NCI-H748 treated with DMSO at 0.1 percent for 48 hours (cell line): ENCODE measurements at places on chromosomes 4 and X.
A peak's percentile ranks its signal among the peaks of the same experiment; 100 is the strongest.

DNA sequence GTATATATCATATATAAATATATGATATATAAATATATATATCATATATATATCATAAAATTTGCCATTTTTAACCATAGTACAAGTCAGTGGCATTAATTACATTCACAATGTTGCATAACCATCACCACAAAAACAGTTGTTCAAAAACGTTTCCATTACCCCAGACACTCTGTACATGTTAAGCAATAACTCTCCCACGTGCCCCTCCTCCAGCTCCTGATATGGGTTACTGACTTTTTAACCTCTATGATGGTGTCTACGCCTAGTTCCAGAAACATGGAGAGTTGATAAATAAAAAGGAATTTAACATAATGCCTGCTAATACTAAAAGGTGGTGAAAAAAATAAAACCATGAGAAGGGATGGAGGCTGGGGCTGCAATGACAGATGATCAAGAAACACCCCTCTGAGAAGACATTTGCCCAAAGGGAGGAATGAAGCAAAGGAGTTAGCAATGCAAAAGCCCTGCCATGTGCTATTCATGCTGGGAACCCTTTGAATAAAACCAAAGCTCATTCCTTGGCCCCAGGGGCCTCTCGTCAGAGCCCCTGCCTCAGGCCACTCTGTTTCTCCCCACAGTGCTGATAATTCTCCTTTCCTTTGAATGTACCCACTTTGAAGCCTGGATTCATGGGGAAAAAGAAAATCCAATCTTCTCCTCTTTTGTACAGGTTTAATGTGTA is 144.3 kb downstream of the NWD2 start:
- no peak for DNase-seq

DNA sequence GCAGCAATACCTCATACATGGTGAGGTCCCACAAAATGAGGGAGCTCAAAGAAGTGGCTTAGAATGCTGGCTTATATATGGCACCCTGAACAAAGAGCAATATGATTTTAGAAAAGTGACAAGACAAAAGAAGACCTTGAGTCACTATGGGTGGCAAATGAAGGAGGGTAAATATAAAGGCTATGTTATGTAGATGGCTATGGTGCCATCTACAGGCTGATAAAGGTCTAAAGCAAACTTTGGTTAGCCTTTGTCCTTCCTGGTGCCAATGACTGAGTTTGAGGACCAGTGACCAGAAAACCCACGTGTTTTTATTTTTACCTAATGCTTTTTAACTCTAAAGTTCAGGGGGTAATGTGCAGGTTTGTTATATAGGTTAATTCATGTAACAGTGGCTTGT is 151.8 kb downstream of the CCNG2 start:
- DNase-seq = peak; percentile 2

DNA sequence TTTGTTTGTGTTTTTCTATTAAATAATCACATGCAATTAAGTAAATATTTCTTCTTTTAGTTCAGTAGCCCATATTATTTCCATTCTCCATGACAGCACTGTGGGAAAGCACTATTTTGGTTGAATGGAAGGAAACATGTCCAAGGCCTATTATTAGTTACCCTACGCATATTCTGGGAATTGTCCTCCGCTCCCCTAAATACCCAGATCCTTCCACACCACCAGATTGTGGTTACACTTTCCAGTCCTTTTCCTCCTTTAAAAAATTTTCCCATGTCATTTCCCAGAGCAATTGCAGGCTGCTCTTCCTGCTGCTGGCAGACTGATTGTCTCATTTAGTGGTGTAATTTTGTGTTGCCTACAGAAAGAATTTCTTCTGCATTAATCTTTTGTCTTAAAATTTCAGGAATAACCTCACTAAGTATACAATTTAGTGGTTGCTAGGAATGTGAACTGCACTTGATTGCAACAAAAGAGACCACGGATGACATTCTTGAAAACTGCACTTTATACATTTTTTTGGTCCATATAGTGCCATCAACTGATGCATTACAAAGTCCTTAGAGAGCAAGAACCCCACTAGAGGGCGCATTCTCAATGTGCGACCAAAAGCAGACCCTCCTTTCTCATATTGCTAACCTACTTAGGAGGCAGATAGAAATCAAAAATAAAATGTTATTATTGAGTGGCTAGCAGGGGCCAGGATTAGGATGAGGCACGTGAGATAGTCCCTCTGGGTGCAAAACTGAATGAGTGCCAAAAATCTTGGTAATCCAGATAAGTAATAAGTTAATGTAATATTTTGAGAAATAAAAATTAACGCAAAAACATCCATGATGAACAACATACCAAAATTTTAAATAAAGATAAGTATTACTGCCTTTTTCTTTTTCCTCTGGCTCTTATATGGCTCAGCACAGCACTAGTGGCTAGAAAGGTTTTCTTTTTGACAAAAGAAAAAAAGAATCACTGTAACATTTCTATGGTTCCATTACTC is 98.8 kb upstream of the IQCM start:
- DNase-seq = peak; percentile 51

GRCh38 chr4:52507774-52508173 is 151.3 kb downstream of the USP46 start:
- no peak for DNase-seq

DNA sequence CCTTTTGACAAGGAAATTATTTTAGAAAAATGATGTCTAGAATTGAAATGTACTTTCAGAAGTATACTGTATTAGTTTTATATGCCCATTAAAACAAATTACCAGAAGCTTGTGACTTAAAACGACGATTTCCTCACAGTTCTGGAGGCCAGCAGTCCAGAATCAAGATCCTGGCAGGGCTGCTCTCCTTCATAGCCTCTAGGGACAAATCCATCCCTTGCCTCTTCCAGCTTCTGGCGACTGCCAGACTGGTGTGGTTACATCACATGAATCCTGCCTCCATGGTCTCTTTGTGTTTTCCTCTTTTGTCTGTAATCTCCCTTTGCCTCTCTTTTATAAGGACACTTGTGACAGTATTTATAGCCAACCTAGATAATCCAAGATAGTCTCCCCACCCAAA is 97.1 kb downstream of the IQCM start:
- no peak for DNase-seq

DNA sequence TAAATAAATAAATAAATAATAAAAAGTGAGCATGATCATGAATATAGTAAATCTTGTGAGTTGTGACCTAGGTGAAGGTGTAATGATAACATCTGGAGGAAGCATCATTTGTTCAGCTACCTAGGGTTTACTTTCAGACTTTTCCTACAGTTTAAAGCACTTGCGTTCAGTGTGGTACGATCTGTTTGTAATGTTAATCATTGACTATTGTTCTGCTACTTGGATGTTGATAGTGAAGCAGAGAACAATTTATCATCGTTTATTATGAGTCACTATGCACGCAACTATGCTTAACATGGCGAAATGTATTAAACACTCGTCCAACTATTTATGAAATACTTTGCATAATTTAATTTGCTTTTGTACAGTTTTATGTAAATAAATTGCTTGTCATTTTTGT is 426.2 kb downstream of the PCDH7 start:
- no peak for DNase-seq

GRCh38 chrX:4547213-4547836 is 833.9 kb upstream of the PRKX start:
- DNase-seq = peak; percentile 83

DNA sequence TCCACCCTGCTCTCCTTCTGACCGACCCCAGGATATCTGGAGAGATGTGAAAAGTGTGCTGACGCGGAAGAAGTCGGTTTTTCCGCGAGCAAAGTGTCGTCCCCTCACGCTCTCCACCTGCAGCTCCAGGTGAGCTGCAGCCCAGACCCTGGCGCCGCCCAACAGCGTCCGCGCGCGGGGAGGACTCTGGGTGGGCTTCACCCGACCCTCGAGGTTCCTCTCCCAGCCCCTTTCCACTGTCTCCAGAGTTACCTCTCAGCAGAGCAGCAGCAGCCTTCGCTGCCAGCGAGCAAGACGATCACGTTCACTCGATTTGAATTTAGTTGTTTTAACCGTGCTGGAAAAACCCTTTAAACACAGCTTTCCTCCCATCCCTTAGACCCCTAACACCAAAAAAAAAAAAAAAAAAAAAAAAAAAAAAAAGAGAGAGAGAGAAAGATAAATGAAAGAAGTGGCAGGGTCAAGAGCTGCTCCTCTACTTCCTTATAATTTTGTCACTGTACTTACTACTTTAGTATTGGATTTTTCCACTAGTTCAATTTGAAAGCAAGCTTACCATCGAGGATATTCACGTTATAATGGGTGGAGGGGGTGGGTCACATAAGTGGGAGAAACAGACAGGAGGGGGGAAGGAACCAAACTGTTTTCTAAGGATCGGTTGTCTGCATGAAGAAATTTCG is 758 bp upstream of the NR3C2 start:
- DNase-seq = no peak

DNA sequence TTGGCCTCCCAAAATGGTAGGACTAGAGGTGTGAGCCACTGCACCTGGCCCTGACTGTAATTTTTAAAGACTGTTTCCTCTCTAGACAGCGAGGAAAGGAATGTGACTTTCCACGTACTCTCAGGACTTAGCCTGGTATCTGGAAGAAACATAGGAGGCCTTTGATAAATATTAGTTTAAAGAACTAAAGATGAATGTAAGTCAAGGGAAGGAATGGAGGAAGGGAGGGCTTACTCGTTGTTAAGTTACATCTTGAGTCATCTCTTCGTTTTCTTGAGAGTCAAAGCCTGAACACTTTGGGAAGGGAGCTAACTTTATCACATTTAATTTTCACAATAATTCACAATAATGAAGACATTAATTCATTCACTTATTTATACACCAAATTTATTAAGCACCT is 7.2 kb upstream of the LNX1 start:
- DNase-seq = no peak

GRCh38 chrX:151912780-151913179 is at the start of gene MAGEA4:
Gene MAGEA4, plus strand, starts transcription at chrX:151912889. Its CDS starts 10,776 bp downstream, at chrX:151923665.
- DNase-seq = no peak

- DNase-seq = no peak
Measured at GRCh38 chrX:66677430-66677829, 38.6 kb upstream of the EDA2R start.

- DNase-seq = no peak
Measured at GRCh38 chrX:79452881-79453280, 85.7 kb upstream of the ITM2A start.

GRCh38 chr4:55866973-55867574 is 13.6 kb downstream of the EXOC1 start:
- peak; percentile 54 for DNase-seq

DNA sequence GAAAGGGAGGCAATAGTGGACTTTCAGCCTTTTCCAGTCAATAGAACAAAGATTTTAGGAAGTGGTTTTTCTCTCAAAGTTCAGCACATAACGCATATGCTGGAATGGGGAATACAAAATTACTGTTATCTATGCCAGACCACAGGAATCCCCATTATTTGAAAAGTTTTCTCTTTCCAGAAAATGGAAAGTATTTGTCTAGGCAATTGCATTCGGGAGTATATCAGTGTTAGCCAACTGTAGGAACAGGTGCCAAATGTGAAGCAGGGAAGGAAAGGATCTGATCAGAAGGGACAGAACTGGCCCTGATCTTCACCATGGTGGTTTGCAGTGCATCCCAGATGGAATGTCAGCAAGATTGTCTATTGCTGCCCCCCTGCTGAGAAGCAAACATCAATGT is 213.6 kb downstream of the CPE start:
- DNase-seq = no peak

DNA sequence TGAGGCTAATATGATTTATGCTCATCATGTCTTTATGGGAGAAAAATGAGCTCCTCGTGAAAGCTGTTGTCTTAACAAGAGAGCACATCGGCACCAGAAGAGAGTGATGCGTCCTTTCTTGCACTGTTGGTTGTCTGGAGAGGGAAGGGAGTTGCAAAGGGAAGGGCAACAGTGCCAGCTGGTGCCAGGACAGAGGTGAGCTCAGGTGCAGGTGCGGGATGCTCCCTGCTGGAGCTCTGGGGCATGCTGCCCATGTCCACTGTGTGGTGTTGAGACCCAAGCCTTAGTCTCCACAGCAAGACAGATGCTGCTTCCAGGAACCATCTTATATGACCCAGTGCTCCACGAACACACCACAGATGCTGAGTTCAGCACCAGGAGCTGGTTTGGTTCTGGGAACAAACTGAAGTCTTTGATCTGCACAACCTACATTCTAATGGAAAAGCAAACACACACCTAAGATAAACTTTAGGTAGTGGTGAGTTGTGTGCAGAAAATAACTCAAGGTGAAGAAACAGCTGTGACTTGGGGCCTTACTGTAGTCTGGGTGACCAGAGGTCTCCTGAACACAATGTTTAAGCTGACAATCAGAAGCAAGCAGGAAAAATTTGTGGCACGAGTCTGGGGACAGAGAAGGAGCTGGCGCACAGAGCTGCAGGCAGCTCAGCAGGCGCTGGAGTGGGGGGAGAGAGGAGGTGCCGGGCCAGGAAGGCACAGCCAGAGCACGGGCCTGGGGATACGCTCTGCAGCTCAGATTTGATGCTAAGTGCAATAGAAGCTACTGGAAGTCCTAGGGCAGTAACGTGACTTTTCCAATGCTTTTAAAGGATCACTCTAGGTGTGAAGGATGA is 73.2 kb downstream of the HAUS3 start:
- no peak for DNase-seq

DNA sequence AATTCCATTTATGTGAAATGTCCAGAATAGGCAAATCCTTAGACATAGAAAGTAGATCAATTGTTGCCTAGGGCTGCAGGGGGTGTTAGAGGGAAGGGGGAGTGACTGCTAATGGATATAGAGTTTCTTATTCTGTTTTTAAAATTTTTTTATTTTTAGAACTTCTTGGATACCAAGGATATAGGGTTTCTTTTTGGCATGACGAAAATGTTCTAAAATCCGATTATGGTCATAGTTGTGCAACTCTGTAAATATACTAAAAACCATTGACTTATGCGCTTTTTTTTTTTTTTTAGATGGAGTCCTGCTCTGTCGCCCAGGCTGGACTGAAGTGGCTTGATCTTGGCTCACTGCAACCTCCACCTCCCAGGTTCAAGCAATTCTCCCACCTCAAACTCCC is 125.2 kb upstream of the USP9X start:
- no peak for DNase-seq

DNA sequence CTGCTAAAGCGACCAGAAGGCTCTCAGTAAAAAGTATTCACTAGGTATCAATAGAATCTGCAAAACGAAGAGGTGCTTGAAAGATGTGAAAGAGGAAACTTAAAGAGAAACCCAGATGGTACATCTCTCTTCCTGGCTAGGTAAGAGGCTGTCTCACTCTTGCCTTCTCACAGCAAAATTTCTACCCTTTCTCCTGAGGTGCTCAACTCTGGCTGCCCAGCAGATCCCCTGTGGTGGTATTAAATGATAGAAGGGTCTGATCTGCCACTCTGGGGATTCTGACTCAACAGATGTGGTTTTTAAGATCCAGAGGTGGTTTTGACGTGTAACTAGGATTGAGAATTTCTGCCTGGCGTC is 14.9 kb upstream of the TSPAN5 start:
- no peak for DNase-seq

DNA sequence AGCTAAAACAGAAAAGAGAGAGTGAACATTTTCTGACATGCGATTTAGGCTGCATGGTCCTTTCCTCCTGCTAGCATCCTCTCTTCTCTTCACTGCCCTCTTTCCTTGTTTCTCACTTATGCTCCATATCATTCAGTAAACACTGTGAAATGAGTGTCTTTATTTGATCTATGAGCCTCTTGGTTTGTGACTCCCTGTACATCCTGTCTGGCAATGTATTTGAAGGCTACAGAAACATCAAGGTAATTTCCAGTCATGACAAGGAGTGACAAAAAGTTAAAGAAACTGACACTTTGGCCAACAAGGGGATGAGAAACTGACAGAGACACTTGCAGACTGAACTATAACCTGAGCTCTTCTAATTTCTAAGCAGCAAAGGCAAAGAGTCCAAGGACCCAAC is 8.7 kb downstream of the FTHL17 start:
- DNase-seq = no peak
